ENCODE measurements at places on chromosomes 7 and 10.

DNA sequence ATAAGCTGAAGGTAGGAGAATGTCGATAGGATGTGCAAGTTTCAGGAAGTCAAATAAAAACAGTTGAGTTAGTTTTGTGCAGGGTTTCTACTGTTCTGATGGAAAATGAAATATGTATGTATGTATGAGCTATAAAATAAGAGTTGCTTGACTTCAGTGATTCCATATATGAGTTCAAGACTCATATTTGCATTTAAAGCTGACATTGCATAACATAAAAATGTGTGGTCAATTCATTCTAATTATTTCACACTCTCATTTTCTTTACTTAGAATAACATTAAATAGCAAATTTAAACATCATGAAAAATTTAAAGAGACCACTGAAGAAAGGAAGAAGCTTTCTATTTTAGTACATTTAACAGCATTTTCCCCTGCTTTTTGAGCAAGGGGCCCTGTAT is 37.8 kb downstream of the IFIT5 start:
- DNase-seq = no peak

GRCh38 chr7:70131817-70132216 is 533.5 kb downstream of the AUTS2 start:
- no peak for DNase-seq

DNA sequence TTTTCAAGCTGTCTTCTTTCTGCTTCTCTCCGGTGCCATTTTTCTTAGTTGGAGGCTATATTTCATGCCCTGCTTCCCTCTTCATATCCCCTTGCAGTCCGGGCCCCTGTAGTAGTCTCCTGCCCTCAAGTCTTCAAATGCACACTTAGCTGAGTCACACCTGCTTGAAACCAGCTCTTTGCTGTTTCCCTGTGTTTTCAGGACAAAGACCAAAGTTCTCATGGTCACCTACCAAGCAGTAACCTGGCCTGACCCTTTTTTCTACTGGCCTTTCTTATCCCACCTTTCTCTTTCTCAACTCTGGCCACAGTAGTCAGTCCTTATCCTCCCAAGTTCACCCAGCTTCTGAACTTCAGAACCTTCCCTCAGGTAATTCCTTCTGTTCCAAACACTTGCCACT is 28.5 kb downstream of the GLUD1 start:
- no peak for DNase-seq

DNA sequence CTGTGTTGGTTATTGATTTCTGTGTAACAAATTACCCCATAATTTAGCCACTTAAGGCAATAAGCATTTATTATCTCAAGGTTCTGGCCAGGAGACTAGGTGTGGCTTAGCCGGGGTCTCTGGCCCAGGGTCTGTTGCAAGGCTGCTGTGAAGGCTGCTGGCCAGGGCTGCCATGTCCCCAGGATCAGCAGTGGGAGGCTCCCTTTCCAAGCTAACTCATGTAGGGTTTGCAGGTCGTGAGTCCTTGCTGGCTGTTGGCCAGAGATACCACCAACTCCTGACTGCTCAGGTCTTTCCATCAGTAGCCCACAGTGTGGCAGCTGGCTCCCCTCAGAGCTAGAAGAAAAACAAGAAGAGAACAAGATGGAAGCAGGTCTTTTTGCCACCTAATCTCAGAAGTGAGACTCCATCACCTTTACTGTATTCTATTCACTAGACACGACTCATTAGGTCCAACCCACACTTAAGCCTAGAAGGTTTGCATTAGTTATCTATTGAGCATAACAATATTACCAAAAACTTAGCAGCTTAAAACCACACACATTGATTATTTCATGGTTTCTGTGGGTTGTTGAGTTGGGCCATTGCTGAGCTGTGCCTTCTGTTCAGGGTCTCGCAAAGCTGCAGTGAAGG is 185.6 kb downstream of the PFKFB3 start:
- no peak for DNase-seq
